Left lung (tissue), 14 donors: ENCODE measurements at places on chromosomes 11 and 22.

- no peak for DNase-seq
Observed at GRCh38 chr11:1039481-1040427, 3.2 kb upstream of the MUC6 start.

DNA sequence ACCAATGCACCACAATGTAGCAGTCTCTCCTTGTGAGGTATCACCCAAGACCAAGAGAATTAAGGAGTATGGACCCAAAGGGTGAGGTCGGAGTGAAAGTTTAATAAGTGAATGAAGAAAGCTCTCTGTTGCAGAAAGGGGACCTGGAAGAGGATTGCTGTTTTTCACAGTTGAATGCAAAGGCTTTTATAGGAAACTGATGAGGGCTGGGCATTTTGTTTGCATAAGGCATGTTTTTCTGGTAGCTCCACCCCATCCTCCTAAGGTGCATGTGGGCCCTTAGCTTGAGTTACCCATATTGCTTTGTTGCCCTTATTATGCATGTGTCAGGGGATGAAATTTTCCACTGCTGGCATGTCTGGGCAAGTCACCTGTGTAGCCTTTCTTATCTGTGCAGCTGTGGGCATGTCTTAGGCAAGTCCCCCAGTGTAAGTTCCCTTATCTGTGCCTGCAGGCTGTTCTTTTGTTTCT is 64.7 kb downstream of the BDNF start:
- no peak for DNase-seq

GRCh38 chr11:86816251-86816726 is 15.9 kb downstream of the PRSS23 start:
- DNase-seq, result no peak

DNA sequence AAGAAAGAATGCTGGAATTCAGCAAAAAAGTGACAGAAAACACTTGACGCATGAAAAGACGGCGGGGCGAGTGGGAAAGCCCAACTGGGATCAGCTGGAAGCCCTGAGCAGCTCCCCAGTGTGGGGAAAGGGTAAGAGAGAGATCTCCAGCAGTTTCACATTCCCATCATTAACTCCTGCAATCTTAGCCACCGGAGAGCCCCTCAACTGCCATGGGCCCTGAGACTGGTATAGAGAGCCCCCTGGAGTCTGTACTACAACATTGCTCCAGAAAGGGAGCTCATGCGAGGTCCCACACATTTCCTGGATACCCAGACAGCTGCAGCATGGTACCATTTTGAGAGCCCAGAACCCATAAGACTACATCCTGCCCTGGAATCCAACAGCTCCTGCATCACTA is 31.1 kb downstream of the MRGPRX4 start:
- DNase-seq, result no peak

GRCh38 chr22:30910358-30910757 is 58.2 kb downstream of the MORC2 start:
- DNase-seq, result no peak

DNA sequence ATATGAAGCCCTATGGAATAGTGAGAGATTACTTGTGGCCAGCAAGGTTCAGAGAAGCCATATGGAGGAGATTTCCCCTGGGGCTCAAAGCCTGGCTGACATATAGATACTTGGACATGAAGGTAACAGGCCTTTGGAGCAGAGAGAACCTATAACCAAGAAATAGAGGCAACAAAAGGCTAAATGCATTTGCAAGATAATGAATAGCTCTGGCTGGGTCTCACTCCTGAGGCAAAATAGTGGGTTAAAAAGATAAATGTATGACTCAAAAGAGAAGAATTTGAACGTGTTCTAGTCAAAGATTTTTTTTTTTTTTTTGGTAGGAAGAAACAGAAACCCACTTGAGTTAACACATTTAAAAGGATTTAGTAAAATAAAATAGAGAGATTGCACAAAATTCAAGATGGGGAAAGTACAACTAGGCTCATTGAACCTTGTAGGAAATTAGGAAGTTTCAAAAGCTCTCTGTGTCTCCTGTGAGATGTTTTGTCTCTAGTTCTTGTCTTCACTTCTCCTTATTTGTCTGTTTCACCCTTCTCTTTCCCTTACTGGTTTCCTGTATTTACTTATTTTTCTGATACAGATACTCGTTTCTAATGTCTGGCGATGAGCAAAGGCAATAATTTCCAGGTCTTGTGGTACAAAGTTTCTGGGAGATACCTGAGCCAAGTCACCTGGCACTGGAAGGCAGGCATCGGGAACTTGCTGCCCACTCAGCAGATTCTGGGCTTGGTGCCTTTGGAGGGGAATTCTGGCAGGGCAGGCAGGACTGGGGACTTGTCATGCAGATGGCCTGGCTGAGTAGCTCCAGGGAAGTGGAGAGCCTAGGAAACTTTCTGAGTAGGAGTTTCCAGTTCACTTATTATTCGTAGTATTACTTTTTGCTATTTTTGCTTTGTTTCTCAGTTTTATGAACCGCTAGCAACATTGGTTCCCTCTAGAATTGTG is 49.2 kb upstream of the SESN3 start:
- no peak for DNase-seq

GRCh38 chr11:1345737-1346513 is 36.5 kb upstream of the TOLLIP start:
- DNase-seq, result no peak

DNA sequence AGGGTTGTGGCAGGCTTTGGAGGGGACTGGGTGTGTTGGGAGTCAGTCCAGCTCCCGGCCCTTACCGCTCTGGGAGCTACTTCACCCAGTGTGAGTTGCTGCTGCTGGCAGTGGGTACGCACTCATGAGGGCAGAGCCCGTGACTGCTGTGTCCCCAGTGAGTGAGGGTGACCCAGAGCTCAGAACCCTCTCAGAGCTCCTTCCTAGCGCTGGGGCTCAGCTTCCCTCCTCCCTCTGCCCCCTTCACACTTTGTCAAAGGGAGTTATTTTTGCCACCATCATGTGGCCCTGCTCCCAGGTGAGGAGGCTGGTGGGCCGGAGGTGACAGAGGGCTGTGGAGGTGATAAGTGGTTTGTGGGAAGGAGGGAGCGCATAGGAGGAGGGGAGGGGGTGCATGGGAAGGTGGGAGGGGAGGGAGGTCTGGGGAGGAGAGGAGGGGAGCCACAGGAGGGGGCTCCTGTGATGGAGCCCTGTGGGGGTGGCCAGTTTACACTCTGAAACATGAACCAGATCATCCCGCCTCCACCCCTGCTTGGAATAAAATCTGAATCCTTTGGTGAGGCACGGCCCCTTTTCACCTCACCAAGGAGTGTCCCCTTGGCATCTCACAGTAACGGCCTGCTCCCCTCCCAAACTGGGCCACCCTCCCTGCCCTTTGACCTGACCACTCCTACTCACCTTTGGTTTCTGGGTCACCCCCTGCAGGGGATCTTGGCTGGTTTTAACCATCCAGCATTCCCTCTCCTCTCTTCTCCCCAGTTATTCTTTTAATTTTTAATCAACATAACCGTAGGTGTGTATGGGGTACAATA is 9.9 kb downstream of the NDUFV1 start:
- no peak for DNase-seq

DNA sequence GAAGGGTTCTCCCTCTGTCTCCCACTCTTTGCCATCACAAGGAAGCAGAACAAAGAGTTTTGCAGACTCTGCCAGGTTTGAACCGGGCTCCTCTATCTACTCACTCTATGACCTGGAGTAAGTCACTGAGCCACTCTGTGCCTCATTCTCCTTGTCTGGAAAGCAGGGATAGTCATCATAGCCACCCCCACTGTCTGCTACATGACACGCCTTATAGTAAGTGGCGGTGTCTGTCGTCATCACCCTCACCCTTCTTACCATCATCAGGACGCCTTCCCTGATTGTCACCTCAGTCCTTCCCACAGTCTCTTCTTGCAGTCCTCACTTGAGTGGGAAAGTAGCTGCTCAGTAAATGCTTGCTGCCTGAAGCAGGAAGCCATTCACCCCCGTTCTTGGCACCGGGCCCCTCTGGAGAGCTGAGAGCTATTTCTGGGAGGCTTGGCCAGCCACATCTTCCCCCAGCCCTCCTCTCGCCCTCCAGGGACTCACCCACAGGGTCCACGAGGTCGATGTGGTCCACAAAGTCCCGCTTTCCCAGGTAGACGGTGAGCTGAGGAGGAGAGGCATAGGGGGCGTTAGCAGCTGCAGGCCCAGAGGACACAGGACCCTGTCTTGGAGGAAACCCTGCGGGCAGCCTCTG is 46.4 kb downstream of the TPBGL start:
- DNase-seq, result no peak

DNA sequence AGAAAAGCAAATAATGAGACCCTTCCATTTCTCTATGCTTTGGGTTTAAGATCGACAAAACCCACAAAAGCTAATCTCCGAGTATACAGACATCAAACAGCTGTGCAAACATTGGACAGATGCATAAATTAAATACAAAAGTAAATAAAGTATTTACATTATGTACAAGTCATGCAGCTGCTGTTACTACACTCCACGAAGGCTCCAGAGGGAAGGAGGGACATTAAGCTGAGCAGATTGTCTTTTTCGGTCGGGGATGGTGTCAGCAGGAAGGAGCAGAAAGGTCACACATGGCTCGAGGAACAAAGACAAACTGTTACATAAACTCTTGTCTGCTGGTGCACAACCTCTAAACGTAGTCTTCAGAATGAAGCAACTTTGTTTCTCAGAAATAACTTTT is 88.8 kb upstream of the BARX2 start:
- DNase-seq, result no peak

- DNase-seq, result no peak
Observed at GRCh38 chr22:16866167-16866566, 41.0 kb upstream of the XKR3 start.

- DNase-seq, result no peak
Observed at GRCh38 chr22:23237841-23238240, 57.5 kb downstream of the BCR start.

GRCh38 chr11:127683321-127683720 is 682.8 kb upstream of the KIRREL3 start:
- no peak for DNase-seq

- no peak for DNase-seq
Observed at GRCh38 chr11:111469200-111469599, 43.0 kb downstream of the BTG4 start.

DNA sequence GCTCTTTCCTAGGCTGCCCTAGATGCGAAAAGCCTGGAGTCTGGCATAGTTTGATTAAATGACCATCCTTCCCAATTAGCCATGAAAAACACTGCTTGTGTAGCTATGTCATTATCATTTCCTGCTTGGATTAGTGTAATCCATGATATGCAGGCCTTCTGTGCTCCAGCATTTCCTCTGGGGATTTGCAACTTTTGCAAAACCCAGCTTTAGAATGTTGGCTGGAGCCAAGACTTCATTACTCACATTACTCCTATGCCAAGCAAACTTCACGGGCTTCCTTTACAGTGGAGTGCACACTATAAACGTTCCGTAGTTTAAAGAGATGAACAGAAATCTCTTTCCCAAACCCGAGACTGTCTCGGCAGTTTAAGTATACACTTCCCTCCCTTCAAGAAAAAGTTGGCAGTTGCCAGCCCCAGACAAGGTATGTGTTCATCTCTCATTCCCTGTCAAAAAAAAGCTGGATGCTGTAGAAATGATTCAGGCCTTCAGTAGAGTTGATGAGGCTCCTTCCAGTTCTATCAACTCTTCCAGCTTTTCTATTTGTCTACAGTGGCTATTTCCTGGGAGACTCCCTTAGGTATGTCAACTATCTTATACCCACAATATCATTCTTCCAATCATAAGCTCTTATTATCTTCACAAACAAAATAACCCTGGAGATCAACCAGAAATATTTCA is 180.0 kb downstream of the MAML2 start:
- no peak for DNase-seq

DNA sequence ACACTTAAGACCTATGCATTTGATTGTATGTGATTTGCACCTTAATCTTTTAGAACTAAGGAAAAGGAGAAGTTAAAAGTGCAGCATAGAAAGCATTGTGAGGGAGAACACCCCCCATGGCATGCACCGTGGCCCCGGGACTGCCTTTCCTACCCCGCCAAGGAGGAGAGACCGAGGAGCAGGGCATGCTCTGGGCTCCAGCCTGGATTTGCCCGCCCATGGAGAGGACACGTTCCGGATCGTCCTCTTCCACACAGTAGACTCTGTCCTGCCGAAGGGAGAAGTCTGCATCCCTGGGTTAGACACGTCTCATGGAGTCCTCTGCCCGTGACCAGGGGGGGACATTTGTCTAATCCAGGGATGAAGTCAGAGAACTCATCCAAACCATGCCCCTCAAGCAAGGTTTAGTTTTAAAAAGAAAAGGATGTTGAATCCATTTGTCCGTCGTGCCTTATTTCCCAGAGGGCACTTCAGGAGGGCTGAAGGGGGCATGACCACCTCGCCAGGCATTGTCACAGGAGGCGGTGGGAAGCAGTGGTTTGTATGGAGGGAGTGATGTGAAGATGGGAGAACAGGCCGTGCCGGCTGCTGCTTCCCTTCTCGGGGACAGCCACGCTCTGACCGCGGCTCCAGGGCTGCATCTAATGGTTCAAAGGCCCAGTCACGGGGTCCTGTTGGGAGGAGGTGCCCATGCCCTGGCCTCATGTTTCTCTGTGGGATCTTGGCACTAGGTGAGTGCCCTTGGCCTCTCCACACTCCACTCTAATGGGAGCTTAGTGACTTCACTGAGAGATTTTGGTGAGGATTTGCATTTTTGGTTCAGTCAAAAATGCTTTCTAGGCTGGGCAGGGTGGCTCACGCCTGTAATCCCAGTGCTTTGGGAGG is 66.2 kb upstream of the GAL start:
- no peak for DNase-seq

GRCh38 chr11:14329702-14330101 is 29.3 kb downstream of the RRAS2 start:
- no peak for DNase-seq

DNA sequence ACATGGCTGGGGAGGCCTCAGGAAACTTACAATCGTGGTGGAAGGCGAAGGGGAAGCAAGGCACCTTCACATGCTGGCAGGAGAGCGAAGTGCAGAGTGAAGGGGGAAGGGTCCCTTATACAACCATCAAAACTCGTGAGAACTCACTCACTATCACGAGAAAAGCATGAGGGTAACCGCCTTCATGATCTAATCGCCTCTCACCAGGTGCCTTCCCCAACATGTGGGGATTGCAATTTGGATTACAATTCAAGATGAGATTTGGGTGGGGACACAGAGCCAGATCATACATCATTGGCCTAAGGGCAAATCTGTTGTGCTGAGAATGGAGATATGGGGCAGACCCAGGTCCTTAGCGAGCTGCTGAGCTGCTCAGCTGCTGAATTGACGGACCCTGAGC is 13.1 kb downstream of the C1QTNF6 start:
- DNase-seq, result peak; percentile 8

DNA sequence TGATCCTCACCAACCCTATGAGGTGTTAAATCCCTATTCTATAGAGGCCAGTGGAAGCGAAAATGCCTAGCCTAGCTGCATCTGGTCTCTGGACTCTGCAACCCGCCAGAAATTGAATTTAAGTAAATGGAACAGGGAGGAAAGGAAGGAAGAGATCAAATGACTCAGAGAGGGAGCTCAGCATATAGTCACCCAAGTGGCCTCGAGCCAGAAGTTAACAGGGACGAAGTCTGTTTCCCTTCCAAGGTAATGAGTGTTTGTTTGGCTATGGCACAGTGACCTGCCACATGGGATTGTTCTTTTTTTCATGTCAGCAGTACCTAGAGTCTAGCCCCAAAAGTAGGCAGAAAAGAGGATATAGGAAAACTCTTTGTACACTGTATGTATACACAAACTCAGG is 66.3 kb downstream of the PAK1 start:
- DNase-seq, result peak; percentile 27

- no peak for DNase-seq
Observed at GRCh38 chr11:749731-750130, 2.5 kb downstream of the TALDO1 start.

- no peak for DNase-seq
Observed at GRCh38 chr11:34331736-34332135, 26.1 kb downstream of the ABTB2 start.
